Glutamatergic neuron (in vitro differentiated cells): ENCODE measurements at places on chromosomes 7 and 10. TPM values are rescaled to one million over a fixed set of nuclear protein-coding genes. Genes with fewer than 3 reads are reported as not detected.

EGR2 gene
- total RNA-seq = 0.37 TPM

TMEM178B gene
- 49.8 TPM for total RNA-seq

DNA sequence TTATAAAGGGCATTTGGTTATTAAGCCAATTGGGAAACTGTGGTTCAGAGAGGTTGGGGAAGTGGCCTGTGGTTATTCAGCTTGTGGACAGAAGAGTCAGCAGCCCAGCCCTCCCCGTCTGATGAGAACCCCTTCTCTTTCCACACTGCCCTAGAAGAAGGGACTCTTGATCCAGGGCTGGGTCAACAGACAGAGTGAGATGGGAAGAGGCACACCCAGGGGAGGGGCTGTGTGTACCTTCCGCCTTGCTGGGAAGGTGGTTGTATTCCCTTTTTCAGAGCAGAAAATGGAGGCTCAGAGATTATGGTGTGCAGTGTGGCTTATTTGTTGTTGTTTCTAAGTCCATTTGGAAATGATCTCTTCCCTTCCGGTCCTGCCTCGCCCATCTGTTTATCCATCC lies 103.4 kb downstream of the GRK5 start:
- DNase-seq = no peak

DNA sequence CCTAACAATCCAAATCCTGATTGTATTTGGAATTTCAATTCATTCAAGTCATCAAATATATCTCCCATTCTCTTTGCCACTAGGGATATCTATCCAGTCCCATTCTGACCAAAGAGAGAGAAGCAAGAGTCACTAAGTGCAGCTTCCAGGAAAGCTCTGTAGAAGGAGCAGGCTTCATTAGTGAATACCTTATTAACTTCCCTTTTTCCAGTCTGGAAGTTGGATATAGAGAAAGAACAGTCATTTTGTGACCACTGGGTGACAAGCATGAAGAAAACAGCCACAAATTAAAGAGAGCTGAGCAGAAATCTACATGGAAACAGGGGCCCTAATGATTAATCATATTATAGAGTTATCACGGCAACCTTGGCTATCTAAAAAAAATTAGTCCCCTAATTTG lies 190.7 kb upstream of the ADO start:
- DNase-seq = no peak

DNA sequence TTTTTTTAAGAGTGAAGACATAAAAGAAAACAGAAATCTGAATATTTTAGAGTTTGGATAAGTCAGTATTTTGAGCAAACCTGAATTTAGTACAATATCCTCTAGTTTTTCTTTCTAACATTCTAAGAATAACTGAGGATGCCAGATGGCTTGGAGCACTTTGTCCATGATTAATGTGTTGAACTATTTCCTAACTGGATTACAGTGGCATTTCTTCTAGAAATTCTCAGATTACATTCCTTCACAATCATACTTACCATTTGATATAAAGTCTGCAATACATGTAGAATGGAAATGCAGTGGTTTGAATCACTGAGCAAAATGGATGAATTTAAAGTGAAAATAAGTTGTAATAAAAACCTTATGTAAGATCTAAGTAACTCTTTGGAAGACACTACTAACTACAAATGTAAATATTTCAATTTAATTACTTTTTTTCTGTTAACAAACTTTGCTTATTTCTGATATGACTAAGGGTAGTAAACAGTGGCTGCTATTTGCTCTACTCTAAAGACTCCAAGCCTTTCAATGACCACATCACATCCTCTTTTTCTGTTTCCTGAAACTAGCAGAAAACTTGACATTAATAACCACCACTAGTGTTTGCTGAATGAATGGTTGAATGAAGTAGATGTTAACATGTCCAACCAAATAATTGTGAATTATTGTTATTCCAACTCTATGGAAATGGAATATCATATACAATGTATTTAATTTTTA lies 102.8 kb downstream of the PRKG1 start:
- DNase-seq = no peak
